ENCODE measurements at places on chromosomes 4 and X. TPM values are rescaled to one million over a fixed set of nuclear protein-coding genes. Genes with fewer than 3 reads are reported as not detected.

Gene MAGEB17
- total RNA-seq = not detected

Gene CENPVL3
- not detected for total RNA-seq

Gene GIMD1
- total RNA-seq = not detected

GRCh38 chrX:47243351-47243750 lies 10.5 kb downstream of the USP11 start:
- no peak for DNase-seq

GRCh38 chr4:15294202-15294601 lies 133.6 kb upstream of the C1QTNF7 start:
- no peak for DNase-seq

- no peak for DNase-seq
Measured at GRCh38 chr4:159413306-159413943, 310.5 kb downstream of the RAPGEF2 start.

DNA sequence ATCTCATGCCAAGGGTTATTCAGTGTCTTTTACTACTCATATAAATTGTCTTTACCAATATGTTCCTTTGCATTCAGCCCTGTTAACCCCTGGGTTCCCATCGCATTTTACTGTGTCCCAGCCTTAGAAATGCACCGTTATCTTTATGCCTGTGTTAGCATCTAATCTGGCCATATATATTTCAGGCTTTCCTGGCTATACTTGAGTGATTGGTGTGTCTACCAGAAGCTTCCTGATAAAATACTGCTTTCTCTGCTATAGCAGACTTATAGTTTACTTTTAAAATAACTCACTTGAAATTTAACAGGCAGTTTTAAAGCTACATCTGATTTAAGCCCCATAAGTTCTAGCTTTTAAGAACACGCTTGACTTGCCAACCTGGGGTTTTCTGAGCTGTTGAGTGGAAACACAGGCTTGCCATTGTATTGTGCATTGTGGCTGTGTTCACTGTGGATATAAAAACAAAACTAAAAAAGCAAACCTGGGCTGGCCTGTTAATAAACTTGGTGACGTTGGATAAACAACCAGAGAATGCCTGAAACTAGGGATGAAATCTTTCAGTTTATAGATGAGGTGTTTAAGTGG lies 185.3 kb upstream of the TAPT1 start:
- DNase-seq = no peak

DNA sequence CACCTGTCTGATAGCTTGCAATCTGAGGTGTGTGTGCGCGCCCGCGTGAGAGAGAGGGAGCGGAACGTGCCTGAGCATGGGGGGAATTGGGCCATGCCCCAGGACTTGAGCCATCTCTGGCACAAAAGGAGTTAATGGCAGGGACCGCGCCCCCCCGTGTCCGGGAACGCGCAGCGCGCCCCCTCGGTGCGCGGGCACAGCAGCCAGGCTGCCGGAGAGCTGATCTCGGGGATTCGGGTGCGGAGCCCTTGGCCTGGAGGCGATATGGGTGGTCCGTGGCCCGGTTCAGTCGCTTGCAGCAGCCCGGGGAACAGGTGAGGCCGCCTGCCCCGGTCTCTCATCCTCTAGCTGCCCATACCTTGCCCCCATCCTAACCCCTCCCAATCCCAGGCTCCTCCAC lies at the start of gene NLGN3:
NLGN3 (plus strand) TSS at position 191 of the 400 bp plus-strand sequence. CDS start 2,909 bp downstream, outside the sequence.
- DNase-seq = no peak

Measured in psoas muscle (tissue), 8 donors.